CD8-positive, alpha-beta memory T cell (primary cell): ENCODE measurements at places on chromosomes 5 and 9.

- no peak for DNase-seq
These were observed 185.2 kb upstream of the KLF4 start for GRCh38 chr9:107674721-107675277.

DNA sequence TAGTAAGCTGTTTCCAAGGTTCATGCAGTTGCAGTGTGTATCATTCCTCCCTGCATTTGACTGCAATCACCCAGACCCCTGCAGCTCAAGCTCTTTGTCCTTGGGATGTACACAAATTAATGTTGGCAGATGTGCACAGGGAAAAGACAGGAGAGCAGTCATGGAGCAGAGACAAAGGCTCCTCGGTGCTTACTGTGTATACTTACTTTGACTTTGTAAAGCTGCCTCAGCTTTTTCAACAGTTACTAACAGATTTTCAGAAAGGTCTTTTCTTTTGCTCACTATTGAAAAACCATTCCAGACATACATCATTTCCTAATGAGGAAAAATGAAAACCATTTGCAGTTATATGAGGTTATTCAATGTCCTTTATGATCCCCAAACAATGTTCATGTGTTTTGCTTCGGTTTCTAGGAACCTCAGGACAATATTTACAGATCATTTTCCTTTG, 124.9 kb downstream of the TTC39B start:
- no peak for DNase-seq

GRCh38 chr9:16873126-16873802, 2.8 kb upstream of the BNC2 start:
- no peak for DNase-seq

DNA sequence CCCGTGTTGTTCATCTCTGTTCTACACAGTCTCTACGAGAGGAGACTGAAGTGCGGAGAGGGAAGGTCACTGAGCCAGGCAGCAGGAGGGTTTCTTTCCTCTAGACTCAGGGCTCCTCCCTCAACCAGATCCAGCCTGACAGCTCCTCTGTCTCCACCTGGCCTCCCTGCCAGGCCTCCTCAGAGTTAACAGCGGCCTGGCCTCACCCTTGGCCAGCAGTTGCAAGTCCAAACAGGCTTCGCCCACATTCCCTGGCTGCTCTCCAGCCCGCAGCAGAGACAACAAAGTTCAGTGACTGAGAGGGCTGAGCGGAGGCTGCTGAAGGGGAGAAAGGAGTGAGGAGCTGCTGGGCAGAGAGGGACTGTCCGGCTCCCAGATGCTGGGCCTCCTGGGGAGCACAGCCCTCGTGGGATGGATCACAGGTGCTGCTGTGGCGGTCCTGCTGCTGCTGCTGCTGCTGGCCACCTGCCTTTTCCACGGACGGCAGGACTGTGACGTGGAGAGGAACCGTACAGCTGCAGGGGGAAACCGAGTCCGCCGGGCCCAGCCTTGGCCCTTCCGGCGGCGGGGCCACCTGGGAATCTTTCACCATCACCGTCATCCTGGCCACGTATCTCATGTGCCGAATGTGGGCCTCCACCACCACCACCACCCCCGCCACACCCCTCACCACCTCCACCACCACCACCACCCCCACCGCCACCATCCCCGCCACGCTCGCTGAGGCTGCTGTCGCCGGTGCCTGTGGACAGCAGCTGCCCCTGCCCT, at the start of gene HRCT1:
Gene HRCT1 (plus strand): TSS at position 291 of the 768 bp plus-strand sequence. CDS start 86 bp downstream, at position 377.
- no peak for DNase-seq

- no peak for DNase-seq
These were observed 497.7 kb upstream of the TYRP1 start for GRCh38 chr9:12195456-12195855.

- no peak for DNase-seq
These were observed 1556.8 kb downstream of the EFNA5 start for GRCh38 chr5:106113922-106114321.

DNA sequence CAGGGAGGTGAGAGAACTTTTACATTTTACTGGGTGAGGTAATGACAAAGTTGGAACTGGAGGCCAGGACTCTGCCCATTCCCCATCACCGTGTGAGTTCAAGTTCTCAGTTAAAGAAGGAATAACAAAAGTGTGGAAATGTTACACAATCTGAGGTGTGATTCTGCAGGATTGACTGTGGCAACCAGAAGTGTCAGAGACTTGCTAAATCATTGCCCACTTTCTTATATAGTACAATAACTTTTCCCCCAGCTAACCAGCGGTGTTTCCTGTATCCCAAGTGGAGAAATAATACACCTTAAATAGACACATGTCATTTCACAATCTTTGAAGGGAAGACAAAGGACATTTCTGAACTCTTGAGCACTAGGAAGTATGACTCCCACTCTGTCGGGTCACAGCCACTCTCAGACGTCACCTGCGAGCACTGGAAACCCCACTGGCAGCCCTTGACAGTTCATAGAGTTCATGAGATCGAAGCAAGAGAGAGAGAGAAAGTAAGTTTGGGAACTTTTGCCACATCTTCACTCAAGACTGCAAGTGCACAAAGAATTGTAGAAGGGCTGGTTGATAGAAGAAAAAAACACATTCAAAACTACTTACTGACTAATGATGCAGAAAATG, 28.4 kb downstream of the PAX5 start:
- no peak for DNase-seq

DNA sequence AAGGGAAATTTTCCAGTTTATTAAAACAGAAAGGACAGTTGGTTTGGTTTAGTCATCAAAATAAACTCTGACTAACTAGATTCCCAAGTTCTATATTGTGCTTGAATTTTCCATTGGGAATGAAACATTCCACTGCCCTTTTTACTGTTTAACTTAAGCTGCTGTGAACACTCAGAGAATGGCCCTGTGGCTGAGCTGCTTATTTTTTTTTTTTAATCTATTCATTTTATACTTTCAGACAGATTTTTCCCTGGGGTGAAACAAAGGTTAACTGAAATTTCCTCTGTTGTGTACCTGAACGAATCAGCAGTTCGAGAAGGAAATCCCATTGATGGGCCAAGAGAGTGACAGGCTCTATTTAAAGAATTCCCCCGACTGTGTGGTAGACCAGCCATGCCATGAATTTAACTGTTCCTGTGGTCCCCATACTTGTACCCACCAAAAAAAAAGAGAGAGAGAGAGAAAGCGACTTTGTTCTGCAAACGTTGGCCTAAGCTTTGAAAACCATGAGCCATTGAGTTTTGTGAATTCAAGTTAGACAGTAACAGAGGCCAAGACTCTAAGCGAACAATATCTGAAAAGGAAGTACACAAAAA, 138.7 kb upstream of the GRHPR start:
- no peak for DNase-seq

DNA sequence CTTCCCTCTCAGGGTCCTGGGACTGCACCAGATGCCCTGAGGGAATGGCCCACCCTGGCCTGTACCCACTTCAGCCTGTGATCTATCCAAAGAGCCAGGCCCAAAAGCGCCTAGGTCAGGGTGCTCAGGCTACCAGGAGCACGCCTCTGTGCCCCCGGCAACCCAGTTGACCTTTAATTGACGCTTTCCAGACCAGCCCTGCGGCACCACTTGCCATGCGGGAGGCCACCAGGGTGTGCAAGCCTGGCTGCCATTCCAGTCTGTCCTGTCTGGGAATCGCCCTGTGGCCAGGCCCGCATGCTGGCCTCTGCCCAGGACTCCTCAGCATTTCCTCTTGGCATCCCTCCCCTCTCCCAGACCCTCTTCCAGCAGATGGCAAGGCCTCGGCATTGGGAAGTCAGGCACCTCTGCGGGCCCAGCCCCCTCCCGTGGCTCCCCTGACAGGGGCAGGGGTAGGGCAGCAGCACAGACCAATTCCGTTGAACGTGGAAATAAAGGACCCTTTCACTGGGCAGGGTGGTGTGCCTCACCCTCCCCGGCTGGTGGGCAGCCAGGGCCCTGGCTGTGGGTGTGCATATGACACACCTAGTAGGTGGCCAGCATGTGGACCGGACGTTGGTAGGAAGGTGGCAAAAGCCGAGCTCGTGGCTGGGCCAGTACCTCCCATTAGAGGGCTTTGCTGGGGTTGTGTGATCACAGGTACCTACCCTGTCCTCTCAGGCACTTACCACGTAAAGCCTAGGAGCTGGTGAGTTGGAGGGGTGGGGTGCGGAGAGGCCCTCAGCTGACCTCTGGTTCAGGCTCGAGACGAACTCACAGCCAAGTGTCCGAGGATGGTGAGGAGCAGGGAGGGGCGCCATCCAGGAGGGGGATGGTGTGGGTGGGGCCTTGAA, 3.5 kb upstream of the AIF1L start:
- DNase-seq: no peak

- no peak for DNase-seq
These were observed 9.6 kb downstream of the SEC61B start for GRCh38 chr9:99231711-99232110.

GRCh38 chr5:32489791-32490562, 45.4 kb upstream of the ZFR start:
- DNase-seq: peak; percentile 53

DNA sequence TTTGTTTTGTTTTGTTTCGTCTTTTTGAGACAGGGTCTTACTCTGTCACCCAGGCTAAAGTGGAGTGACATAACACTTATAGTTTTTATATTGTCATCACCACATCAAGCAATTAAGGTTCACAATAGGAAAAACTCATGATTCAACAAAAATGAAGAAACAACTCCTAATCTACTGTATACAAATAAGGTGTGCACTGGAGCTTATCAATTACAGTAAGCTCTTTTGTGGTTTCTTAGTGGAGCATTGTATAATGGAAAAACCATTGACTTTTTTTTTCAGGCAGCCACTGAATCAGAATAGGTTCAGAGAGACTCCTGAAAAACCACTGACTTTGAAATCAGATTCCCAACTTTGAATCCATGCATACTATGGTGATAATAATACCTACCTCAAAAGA, 10.8 kb upstream of the PLIN2 start:
- DNase-seq: no peak

DNA sequence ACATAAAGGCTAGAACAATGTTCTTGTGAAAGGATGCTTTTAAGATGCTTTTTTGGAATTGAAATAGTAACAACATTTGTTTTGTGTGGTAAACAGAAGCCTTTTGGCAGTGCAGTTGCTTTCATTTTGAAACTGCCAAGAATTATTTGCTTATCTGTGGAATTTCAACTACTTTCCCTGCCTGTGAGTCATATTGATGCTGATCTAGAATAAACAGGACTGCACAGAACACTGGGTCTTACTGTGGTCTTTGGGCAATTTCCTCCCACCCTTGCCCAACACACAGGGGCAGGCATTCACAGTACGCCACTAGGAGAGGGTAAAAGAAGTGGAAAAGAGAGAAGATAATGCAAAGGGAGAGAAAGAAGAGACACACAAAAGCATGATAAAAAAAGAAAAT, 483.7 kb downstream of the ELAVL2 start:
- DNase-seq: no peak

DNA sequence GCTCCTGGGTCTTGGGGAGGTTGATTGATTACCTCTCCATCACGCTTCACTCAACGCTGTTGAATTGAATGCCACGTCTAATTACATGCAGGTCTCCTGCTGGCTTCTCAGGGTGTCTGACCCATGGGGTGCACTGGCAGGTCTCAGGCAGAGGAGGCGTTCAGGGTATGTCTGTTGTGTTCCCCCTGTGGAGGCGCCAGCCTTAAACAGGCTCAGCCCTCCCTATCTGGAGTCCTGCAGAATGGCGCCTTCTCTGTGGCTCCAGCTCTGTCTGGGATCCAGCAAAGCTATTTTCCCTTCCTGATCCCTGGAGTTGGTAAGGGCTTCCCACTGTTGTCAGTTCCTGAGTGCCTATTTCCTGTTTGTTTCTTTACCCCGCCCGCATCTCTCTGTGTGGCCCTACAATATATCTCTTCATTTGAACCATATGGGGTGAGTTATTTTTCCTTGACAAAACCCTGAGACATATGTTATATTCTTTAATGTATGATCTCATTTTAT, 150.0 kb downstream of the NTRK2 start:
- DNase-seq: no peak

GRCh38 chr5:112245656-112246055, 173.4 kb downstream of the EPB41L4A start:
- DNase-seq: no peak

DNA sequence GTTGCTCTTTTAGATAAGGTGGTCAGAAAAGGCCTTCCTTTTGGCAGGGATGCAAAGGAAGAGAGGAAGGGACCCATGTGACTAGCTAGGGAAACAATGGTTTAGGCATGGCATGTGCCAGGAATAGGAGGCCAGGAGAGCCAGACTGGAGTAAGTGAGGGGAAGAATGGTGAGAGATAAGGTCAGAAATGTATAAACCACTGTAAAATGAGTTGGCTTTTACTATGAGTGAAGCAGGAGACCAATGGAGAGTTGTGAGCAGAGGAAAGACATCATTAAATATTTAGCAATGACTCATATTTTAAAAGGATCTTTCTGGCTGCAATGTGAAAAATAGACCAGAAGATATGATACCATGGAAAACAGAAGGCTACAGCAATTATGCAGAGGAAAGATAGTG, 50.9 kb downstream of the AP3B1 start:
- no peak for DNase-seq

DNA sequence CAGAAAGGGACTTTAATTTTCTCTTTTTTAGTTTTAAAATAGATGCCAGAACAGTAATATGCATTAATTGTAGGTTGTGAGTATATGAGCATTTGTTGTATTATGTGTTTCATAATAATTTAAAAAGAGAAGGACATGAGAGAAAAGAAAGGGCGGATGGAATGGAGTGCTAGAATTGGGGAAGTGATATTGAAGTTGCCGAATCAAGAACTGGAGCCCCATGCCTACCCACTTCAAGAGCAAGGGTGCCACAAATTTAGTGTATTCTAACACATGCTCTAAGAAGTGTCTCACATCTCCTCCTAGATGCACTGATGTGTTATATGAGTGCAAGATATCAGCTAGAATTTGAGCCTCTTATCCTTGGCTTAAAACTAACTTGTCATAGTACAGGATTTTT, 43.6 kb upstream of the FYB1 start:
- no peak for DNase-seq

- DNase-seq: no peak
These were observed 399.0 kb downstream of the MED10 start for GRCh38 chr5:5979377-5979760.

GRCh38 chr5:9316733-9317132, 229.1 kb downstream of the SEMA5A start:
- DNase-seq: no peak

GRCh38 chr5:75993183-75993582, 90.0 kb upstream of the SV2C start:
- DNase-seq: no peak

- DNase-seq: no peak
These were observed 33.0 kb downstream of the ZDHHC11B start for GRCh38 chr5:751496-751895.

- DNase-seq: no peak
These were observed 50.6 kb downstream of the LRRTM2 start for GRCh38 chr5:138824516-138824915.

DNA sequence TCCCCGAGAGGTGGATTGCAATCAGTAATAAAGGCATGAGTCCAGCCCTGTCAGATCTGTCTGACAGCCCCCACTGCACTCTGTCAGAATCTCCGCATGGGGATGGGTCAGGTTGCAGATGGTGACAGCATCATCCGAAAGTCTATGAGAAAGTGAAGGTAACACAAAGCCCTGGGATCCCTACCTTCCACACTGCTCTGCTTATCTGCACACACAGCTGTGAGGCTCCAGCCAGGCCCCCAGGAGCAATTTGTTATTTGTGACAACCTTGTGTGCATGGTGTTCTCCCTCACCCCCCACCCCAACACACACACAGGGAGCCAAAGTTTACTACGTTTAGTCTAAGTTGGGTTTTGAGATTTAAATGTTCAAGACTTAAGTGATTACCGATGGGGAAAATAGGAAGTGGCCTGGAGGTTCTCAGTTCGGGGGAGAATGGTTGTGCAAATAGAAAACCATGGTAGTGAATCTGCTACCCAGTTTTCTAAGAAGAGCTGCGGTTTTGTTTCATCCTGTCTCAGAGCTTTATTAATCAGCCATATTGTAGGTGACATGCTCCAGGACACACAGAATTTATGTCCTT, 92.7 kb downstream of the SV2C start:
- no peak for DNase-seq

GRCh38 chr5:23389291-23390101, 117.9 kb upstream of the PRDM9 start:
- DNase-seq: no peak
